ENCODE measurements at places on chromosomes 4 and X. TPM values are rescaled to one million over a fixed set of nuclear protein-coding genes. Genes with fewer than 3 reads are reported as not detected.

- DNase-seq = no peak
Observed at GRCh38 chr4:70930530-70931256, 28.5 kb downstream of the MOB1B start.

DNA sequence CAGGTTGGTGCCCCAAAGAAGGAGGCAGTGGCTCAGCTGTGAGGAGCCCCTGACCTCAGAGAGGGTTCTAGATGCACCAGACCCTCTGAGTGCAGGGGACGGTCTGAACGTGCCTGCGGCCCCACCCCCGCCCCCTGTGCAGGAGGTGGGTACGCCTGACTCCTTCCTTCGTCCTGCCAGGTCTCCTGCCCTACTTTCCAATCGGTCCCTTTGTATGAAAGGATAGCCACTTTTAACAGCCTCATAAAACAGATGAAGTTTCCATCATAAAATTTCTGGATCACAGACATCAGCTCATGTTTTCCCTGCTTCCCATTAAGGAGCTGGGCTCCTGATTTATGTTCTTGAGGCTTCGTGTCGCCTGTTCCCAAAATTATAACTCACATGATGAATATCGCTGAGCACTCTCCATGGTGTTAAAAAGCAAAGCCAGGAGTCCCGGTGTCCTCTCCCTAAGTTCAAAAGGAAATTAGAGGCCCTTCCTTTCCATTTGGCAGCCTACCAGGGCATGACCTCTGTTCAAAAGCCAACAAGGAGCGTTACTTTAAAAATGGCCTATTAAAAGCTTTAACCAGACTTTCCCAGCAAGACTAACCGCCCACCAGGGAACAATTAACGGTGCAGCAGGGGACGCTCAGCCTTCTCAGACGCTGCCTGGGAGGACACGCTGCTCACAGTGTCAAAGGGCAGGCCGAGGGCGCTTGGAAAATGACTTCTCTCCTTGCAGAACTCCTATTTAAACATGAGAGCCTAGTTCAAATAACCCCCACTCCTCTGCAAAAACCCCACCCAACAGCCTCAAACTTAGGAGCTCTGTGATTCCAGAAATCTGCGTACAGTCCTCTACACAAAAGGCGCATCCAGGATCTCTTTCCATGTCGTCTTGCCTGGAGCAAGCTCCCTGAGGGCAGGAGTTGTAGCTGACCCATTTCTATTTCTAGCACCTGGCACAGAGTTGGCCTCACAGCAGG lies 181.9 kb downstream of the AFAP1 start:
- no peak for DNase-seq

GRCh38 chrX:107729558-107730297 lies 45.9 kb downstream of the TSC22D3 start:
- DNase-seq = no peak

DNA sequence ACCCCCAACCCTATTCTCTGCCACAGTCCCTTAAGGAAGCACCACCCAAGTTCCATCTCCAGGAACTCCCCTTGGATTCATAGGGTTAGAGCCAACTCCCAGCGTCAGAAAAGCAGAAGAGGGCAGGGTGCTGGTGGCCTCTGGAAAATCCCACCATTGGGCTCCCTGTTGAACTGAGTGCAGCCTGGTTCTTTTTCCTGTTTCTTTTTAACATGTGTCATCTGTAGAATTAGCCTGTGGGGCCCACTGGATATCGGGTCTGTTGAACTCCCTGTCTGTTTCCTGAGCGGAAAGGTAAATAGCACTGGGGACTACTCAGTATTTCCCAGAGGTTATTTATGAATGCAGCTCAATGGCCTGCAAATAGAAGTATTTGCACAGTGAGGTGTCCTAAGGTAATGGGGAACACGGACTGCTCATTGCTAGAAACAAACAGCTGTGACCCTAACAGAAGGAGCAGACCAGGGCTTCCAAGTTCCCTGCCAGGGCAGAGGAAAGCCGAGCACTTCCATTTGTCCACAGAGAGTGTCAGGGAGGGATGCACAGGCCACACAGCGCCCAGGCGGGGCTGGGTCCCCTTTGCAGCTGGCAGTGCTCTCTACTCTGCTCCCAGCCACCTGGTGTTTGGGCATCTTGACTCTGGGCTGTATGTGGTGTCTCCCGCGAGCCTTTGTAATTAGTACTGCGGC lies 102.6 kb downstream of the FHDC1 start:
- no peak for DNase-seq

DNA sequence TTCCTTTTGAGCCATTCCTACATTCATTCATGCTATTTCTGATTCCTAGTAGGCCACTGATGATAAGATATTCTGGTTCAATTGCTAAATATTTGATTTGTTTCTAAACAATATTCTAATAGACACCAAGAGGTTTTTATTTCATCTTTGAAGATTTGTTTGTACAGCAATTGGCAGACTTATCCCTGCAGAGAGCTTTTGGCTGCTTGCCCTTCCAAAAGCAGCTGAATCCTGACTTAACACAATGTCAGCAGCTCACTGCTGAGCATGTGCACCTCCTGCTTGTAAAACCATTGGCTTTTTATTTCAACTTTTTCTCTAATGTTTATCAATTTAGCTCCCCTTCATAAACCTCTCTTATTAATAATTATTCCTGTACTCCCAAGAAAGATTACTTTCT lies 45.3 kb downstream of the MMRN1 start:
- DNase-seq = no peak

DNA sequence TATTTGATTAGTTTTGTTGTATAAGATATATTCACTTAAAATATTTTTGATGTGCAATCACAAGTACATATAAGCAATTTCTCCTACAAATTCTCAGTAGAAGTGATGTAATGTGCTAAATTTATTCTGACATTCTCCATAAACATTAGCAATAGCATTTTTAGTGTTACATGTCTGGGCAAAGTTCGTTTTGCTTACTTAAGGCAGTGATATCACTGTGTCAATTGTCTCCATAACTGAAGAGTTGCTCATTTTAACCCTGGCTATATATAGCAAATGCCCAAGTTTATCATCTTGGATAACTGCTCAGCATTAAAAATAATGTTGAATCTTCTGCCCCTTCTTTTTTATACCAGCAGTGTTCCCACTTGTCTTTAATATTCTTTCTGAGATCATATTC lies 340.0 kb upstream of the NDST4 start:
- DNase-seq = peak; percentile 26

- no peak for DNase-seq
Observed at GRCh38 chr4:100870940-100871772, 353.3 kb upstream of the EMCN start.

DNA sequence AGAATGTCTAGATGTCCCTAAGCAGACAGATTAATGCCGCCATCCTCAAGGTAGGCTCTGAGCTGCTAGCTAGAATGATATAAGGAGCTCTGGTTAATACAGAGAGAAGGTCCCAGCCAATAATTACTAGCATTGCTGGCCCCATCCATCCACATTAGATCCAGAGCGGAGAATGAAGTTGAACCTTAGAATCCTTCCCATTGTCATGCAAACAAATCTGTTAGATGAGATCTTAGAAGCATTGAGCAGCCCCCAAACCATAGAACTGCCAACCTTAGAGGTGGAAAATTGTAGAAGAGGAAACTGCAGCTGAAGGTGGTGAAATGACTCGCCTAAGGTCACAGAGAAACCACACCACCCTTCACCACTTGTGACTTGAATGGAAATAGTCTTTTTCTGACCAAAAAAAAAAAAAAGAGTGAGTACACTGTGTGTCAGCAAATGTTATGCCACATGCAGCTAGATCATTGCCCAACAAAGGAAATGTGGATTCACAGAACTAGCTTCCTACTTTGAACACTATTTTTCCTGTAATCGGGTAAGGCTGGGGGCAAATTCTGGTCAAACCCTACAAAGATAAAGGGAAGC lies 162.1 kb downstream of the SMIM20 start:
- DNase-seq = peak; percentile 77

DNA sequence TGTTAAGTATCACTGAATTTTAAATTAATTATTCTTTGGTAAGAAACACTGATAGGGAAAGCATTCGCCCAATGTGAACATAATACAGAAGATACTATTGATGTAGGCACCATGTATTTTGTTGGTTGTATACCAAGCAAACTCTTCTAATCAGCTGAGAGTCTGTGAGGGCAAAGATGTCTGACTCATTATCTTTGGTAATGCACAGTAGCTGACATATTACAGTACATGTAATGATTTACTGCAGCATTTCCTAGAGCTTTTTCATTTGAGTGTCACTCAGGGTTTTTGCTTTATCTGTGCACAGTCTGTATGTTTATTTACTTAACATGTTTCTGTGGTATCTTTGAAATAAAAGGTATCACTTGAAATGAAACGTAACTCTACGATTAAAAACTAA lies 49.2 kb downstream of the CENPVL3 start:
- peak; percentile 3 for DNase-seq

DNA sequence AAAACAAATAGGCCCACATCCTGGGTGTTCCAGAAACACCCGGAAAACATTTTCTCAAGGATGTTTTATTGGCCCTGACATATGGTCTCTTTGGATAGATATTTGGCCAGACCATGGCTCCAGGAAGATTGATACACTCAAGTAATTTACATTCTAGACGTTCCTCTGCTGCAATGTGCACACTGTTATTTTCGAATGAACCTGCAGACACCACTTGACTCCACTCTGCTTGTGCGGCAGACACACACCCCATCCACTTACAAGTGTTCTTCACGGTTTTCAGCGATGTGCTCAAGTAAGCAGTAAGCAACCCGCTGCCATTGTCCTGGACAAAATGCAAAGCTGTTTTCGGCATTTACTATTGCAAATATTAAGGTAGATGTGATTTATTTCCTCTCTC lies 12.0 kb upstream of the GPM6A start:
- DNase-seq = no peak

GRCh38 chr4:104912518-104912917 lies 234.2 kb upstream of the TET2 start:
- no peak for DNase-seq

GRCh38 chr4:153310793-153311192 lies 33.7 kb upstream of the MND1 start:
- no peak for DNase-seq

- peak; percentile 2 for DNase-seq
Observed at GRCh38 chrX:134971926-134972325, 18.9 kb upstream of the SMIM10 start.

- no peak for DNase-seq
Observed at GRCh38 chr4:8865681-8866310, 5.8 kb downstream of the HMX1 start.

DNA sequence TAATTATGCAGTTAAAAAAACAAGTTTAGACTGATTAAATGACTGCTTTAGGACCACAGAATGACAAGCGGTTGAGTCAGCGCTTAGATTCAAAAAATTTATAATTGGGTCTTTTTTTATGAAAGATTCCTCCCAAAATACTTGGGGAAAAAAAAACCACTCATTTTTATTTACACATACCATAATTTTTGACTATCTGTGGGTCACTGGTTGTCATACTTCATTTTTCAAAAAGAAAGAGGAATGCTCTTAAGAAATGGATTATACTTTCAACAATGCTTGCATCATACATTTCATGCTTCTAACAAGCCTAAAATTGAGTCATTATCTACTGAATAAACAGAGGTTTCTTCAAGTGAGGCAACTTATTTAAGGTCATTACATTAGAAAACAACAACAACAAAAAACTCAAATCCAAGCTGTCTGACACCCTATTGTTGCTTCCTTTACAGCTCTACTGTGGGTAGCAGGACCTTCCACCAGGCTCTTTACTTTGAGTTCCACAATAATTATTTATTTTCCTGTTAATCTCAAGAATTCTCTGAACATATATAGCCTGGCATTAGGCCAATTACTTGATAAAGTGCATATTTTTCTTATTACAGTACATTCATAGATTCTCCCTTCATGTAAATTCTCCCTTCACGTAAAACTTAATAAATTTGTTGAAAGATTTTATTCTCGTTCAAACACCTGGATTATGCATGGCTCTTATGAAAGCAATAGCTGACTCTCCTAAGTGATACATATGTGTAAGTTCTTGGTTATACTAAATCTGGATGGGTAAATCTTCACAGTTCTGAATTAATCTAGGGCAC lies 445.5 kb downstream of the PCDH10 start:
- peak; percentile 5 for DNase-seq

DNA sequence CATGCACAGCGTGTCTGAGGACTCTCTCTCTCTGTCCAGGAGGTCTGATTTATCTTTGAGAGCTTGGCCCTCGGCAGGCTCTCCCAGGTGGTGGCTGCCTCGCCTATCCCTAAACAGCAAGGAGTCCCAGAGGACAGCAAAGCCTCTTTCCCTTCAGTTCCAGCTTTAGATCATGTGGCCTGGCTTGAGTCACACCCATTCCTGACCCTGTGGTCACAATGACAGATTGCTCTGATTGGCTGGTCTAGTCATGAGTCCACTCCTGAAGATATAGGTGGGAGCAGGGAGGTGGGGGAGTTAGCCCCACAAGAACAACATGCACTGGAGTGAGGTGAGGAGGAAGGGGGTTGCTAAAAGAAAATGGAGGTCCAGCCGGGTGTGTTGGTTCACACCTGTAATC lies 12.1 kb upstream of the PORCN start:
- DNase-seq = peak; percentile 45

DNA sequence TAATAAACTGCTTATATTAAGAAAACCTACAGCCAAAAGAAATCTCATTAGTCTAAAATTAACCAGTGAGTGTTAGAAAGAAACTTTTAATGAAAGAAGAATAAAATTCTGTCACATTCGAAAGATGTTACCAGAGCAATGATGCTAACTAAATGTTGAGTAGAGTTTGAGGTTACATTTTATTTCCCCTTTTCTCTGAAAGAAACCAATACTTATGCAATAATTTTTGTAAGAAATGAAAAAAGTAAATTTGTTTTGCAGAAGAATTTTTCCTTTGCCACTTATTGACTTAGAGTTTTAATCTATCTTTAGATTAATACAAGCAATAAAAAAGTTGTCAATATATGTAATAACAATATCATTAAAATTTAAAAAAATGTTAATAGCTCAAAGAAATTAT lies 574.0 kb upstream of the GALNTL6 start:
- no peak for DNase-seq

- DNase-seq = no peak
Observed at GRCh38 chr4:6217716-6218381, 17.5 kb upstream of the JAKMIP1 start.

GRCh38 chrX:143633461-143634308 lies 2.2 kb downstream of the SLITRK4 start:
- no peak for DNase-seq

DNA sequence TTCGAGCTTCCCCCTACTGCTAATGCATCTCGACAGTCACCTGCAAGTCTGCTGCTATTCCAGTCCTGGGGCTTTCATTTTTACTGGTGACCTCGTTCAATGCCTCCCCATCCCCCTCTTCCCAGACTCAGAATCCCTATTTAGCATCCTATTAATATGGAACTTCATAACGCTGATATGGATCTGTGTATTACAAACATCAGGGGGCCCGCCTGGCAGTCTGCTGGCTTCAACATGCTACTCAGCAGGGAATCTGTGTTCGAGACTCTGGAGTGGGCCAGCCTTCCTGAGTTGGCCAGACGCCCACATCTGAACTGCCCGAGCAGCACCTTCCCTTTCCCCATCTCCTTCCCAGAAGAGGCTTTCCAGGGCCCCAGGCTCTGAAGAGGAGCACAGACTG lies 173.9 kb upstream of the PPARGC1A start:
- DNase-seq = no peak

- DNase-seq = peak; percentile 7
Observed at GRCh38 chr4:53614591-53614990, 23.3 kb upstream of the LNX1 start.

GRCh38 chr4:48909697-48910096 lies 3.1 kb upstream of the OCIAD2 start:
- DNase-seq = peak; percentile 99

GRCh38 chrX:135596495-135596894 lies 76.0 kb downstream of the INTS6L start:
- DNase-seq = peak; percentile 59

The PAGE1 gene
- not detected for total RNA-seq

The KDR gene
- not detected for total RNA-seq

The CCNB3 gene
- not detected for total RNA-seq

The SPANXB1 gene
- not detected for total RNA-seq

The FRMPD4 gene
- total RNA-seq = not detected

The GATA1 gene
- total RNA-seq = not detected

The AMER1 gene
- 2.3 TPM for total RNA-seq

All from GM23248 (cell line).